ENCODE measurements at places on chromosomes 12 and 14.

DNA sequence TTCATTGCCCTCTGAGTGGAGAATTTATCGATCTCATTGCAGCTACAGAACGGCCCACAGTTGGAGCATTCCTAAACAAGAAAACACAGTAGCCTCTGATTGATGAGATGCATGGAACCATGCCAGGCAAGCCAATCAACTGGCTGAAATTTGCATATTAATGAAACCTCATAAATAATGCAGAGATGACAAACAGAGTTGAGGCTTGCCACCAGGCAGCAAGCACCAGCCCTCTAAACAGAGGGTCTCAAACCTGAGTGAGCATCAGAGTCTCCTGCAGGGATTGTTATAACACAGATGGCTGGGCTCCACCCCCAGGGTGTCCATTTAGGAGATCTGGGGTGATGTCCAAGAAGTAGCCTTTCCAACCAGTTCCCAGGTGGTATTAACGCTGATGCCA, 60.9 kb upstream of the CMKLR1 start:
- no peak for DNase-seq

DNA sequence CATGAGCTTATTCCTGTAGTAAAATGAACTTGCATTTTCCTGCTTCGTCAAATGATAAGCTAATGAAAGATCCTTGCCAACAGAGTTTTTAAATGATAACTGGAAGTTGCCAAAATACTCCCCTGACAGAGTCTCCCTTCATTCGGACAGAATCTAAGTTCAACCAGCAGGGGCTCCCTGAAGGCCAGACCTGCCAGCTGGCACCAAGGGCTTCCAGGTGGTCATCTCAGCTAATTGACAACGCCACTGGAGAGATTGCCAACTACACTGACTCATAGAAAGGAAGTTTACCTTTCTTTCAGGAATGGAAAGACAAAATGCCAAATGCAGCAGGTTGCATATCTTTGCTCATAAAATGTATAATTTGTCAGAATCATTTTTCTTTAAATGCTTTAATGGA, 462.8 kb downstream of the GXYLT1 start:
- DNase-seq: no peak

- peak; percentile 23 for DNase-seq
These were observed 67.8 kb upstream of the CAPRIN2 start for GRCh38 chr12:30822385-30823155.

GRCh38 chr14:93964820-93965286, 11.5 kb downstream of the ASB2 start:
- no peak for DNase-seq

DNA sequence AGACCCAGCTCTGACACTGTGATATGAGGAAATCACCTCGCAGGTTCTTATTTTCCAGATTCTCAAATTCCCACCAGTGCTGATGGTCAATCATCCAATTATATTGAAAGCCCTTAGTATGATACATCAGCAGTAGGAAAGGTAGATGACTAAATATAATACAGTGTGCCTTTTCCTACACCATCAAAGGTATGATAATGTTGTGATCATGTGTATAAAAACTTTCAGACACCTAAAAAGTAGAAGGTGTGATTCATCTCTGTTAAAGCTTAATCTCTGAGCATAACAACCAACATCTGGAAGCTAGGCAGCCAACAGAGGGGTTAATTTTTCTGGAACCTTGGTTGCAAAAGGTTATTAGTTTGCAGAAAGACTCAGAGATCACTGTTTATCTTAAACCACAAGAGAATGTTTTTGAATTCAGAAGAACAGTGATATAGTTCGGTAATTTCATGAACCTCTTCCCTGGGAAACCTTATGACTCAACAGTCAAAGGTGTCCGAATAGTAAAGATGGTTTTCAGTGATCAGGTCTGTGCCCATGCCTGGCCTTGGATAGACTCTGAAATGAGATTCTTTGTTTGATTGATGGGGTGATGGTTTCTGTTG, 122.5 kb downstream of the ETV6 start:
- peak; percentile 69 for DNase-seq

Measured in activated CD4-positive, alpha-beta T cell treated with anti-CD3 and anti-CD28 coated beads, Interleukin-2, amount 50 U/mL, for 16 hours (primary cell).